ENCODE measurements at places on chromosomes 4 and X. TPM values are rescaled to one million over a fixed set of nuclear protein-coding genes. Genes with fewer than 3 reads are reported as not detected.

Gene CFAP99
- 0.05 TPM for total RNA-seq

Gene IL2RG
- total RNA-seq, result not detected

Gene OFD1
- total RNA-seq, result 11.3 TPM

Gene PAGE2
- not detected for total RNA-seq

Gene PFKFB1
- total RNA-seq, result 0.10 TPM

Gene LAP3
- 31.6 TPM for total RNA-seq
